ENCODE measurements at places on chromosomes 7 and 10. TPM values are rescaled to one million over a fixed set of nuclear protein-coding genes. Genes with fewer than 3 reads are reported as not detected.

PNLIPRP2 gene
- 0.11 TPM for total RNA-seq

ELMO1 gene
- 4.0 TPM for total RNA-seq

THSD7A gene
- 1.8 TPM for total RNA-seq

OR2A2 gene
- not detected for total RNA-seq

SEMA3C gene
- total RNA-seq, result 53.5 TPM

CLRN3 gene
- 0.07 TPM for total RNA-seq

IDI2 gene
- total RNA-seq, result not detected

NUTM2E gene
- total RNA-seq, result 0.26 TPM

ADIRF gene
- total RNA-seq, result not detected

PRSS37 gene
- total RNA-seq, result not detected

ARHGEF35 gene
- total RNA-seq, result 0.68 TPM

VWA2 gene
- total RNA-seq, result 0.06 TPM

PDK4 gene
- 37.9 TPM for total RNA-seq

IL15RA gene
- total RNA-seq, result 2.3 TPM

TCAF1 gene
- total RNA-seq, result 14.0 TPM

TMEM196 gene
- not detected for total RNA-seq

OPN4 gene
- total RNA-seq, result not detected

CYP51A1 gene
- total RNA-seq, result 55.6 TPM

OR6B1 gene
- total RNA-seq, result not detected

TMEM26 gene
- total RNA-seq, result 0.04 TPM

STAG3 gene
- 0.27 TPM for total RNA-seq

All from A549 treated with dexamethasone at 1 μM for 4 hours (cell line).